Coronary artery (tissue), 2 donors: ENCODE measurements at places on chromosomes 6 and 20.
A peak's percentile ranks its signal among the peaks of the same experiment; 100 is the strongest.

DNA sequence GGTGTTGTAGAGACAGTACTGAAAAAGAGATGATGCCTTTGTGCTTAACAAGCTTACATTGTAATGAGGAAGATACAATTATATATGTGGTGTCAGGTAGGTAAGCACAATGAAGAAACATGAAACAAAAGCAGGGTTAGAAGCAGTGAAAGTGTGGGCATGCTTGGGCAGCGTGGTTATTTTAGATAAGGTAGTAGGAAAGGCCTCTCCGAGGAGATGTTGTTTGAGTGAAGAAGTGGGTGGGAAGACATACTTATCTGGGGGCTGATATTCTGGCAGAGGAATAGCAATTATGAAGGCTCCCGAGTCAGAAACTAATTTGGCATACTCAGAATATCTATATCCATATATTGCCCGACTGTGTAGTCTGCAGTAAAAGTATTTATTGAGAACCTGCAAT is 4.7 kb downstream of the CDKAL1 start:
- DNase-seq = no peak

DNA sequence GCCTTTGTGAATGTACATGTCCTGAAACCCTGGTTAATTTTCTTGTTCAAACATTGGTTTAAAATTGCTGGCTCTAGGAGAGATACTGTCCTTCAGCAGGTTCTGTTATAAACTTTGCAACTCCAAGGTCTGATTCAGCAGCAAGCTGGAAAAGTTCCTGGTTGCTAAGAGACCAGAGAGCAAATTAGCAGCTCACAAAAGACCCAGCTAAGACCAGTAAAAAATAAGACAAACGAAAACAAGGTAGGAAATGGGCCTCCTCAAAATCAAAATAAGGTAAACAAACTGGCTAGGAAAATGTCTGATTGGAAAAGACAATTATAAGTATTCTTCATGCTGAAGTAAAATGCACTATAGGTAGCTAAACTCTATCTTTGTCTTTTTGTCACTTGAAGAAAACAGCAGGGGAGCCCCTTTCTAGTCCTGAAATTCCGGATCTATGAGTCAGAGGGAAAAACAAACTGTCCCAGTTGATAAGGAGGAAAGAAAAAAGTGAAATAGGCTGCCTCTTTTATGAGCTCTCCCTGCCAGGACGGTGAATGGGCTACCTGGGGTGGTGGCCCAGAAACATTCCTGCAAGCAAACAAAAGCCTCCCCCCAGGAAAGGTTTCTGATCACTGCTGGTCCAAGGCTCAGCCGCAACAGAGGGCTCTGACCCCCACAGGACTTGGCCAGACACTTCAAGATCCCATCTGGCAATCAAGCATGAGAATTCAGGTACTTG is 41.6 kb downstream of the UNC5CL start:
- DNase-seq = no peak

DNA sequence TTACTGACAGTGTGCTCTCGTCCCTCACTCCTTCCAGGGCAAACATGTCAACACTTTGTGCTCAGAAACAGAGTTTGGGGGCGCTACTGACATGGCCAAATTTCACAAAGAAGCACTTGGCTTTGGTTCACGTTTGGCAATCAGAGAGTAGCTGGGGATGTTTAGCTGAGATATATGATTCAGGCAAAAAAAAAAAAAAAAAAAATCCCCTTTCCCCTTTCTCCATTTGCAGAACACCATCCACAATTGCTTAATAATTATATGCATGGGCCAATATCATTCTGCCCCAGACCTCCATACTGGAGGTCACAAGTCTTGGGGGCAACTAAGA is 128.4 kb upstream of the ADGRF1 start:
- DNase-seq = no peak

- DNase-seq = peak; percentile 11
These were observed 133.1 kb downstream of the BCAS1 start for GRCh38 chr20:53937339-53937741.

GRCh38 chr6:111798281-111798725 is 74.9 kb downstream of the FYN start:
- no peak for DNase-seq

DNA sequence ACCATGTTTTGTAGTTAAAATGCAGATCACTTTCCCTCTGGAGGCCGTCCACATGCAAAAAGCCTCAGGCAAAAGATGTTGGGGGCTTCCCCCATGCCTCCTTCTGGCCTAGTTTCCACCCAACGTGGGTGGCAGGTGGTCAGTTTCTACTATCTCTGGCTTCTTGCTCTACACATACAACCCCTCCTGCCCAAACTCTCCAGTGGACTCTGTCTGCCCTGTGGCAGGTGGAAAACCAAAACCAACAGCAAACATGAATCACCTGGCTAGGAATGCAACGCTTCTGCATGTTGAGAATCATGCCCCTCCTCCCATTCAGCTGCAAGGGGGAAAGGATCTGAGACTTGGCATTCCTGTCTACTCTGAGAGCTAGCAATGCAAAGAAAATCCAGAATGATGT is 94.8 kb downstream of the MBOAT1 start:
- no peak for DNase-seq

GRCh38 chr6:136077834-136078576 is 172.1 kb downstream of the MTFR2 start:
- no peak for DNase-seq
